ENCODE measurements at places on chromosomes 3 and 15. TPM values are rescaled to one million over a fixed set of nuclear protein-coding genes. Genes with fewer than 3 reads are reported as not detected.

Gene ADCY5
- polyA plus RNA-seq = not detected

GRCh38 chr3:5007873-5008272 is 28.6 kb downstream of the BHLHE40 start:
- H3K4me3 ChIP-seq = no peak overlapping the region
- no peaks in the 10 kb centered on the region for H3K36me3 ChIP-seq
- peaks cover 54% of the 10 kb centered on the region for H3K4me1 ChIP-seq
- DNase-seq = no peak
- no peaks in the 10 kb centered on the region for H3K27me3 ChIP-seq

GRCh38 chr3:16907243-16907642 is 22.5 kb downstream of the PLCL2 start:
- H3K27me3 ChIP-seq = no peaks in the 10 kb centered on the region
- H3K4me3 ChIP-seq = no peak overlapping the region
- H3K27ac ChIP-seq = no peak overlapping the region
- H3K4me1 ChIP-seq = peaks cover 23% of the 10 kb centered on the region

DNA sequence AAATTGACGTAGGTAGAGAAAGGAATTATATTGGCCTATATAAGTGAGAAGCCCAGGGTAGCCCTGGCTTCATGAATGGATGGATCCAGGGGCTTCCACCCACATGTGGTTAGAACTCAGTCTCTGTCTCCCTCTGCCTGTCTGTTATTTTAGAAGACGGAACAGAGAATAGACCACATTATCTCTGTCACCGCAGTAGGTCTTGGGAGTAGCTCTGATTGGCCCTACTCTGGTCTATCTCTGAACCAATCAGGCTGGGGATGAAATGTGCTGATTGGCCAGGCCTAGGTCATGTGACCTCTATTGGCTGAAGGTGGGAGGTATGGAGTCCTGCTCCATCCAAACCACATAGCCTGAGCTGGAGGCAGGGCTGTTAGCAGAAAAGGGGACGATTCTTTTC is 143.0 kb upstream of the PRR23C start:
- H3K4me1 ChIP-seq = no peaks in the 10 kb centered on the region
- no peaks in the 10 kb centered on the region for H3K36me3 ChIP-seq
- H3K4me3 ChIP-seq = no peak overlapping the region
- no peak for DNase-seq
- no peak overlapping the region for H3K27ac ChIP-seq

- H3K36me3 ChIP-seq = no peaks in the 10 kb centered on the region
- H3K4me3 ChIP-seq = no peak overlapping the region
- DNase-seq = no peak
- no peaks in the 10 kb centered on the region for H3K27me3 ChIP-seq
Observed at GRCh38 chr3:52195291-52195597, 2.7 kb upstream of the ALAS1 start.

DNA sequence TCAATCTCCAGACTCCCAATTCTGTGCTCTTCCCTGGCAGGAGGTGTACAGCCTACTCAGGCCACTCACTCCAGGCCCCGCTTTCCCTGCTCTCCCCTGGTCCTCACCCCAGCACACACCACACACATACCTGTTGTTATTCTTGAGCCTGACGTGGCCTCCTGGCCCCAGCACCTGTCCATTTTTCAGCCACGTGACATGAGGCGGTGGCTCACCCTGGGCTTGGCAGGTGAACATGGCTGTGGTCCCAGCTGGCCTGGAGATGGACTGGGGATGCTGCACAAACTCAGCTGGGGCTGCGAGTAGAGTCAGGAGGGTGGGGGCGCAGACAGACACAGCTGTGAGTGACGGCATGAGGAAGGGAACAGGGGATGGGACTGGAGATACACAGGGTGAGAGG is 27.3 kb downstream of the RNU5B-1 start:
- no peak for DNase-seq
- H3K4me1 ChIP-seq = no peaks in the 10 kb centered on the region
- H3K4me3 ChIP-seq = no peak overlapping the region
- no peaks in the 10 kb centered on the region for H3K36me3 ChIP-seq
- no peak overlapping the region for H3K27ac ChIP-seq

All from CD14-positive monocyte (primary cell).